Progenitor cell of endocrine pancreas (in vitro differentiated cells): ENCODE measurements at places on chromosomes 2 and 18.

DNA sequence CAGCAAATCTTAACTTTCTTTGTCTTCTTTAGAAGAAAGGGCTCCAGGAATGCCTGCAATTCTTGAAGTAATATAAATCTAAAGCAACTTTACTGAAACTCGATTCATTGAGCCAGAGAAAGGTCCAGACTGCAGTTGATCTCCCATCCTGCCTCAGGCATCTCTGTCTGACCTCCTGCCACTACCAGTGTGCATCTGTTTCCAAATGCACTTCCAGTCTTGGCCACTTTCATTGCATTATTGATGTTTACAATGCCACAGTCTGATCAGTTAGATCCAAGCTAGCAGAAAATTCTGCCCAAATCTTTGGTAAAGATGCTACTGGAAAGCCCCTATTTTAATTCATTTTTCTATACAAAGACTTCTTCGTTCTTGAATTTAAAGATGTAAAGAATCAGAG, 158.0 kb downstream of the RAPGEF4 start:
- no peak for DNase-seq

DNA sequence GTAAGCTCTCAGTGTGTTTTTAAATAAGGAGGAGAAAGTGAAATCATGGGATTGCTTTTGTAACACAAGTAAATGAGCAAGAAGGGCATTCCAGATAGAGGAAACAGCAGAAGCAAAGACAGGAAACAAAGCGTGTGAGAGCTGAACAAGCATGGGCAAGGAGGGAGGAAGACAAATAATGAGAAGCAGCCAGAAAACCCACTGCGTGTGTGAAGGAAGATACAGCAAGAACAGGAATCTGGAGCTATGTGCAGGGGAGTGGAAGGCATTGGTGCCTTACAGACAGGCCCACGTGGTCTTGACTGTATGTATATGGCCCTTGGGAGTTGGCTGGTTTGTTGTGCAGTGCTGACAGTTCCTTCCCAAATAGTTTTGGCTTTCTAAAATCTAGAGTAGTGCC, 88.6 kb downstream of the AAK1 start:
- no peak for DNase-seq

DNA sequence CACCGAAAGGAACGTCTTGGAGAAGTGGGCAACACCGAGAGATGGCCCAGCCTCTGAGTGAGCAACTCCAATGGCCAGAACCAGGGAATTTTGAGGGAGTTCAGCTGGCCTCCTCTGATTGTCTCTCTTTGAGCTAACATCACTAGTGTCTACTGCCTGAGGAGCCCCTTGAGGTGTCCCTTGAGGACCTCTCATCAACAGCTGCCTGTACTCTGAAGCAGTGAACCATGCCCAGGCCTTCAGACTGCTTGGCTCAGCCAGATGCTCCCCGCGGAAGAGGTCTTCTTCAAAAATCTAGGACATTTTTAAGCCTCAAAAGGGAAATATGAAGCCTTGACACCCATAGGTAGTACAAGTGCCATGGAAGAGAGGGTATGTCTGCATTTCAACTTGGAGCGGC, 430.4 kb downstream of the TXNL1 start:
- DNase-seq = no peak

DNA sequence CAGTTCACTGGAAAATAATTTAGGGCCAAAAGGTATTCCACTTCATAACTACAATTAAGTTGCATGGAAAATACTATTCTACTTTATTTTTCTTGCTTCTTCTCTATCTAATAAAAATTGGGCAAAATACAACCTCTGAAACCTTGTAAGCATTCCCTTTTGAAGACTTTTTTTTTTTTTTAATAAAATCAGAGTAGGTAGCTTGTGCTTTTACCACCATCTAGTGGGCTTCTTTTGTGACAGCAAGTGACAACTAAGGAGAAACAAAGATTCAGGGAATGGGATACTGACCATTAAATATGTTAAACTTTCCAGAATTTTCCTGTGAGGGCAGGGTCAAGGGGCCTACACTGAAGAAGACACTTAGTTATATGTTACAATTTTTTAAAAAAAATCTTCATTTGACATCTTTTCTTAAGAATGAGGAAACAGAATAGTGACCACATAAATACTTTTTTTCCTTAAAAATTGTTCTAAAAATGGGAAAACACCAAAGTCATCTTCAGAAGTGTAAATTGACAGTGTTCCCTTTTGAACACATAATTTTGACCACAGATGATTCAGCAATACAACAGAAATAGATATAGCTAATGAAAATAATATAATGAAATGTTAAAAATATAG, 1183.2 kb upstream of the ACVR2A start:
- no peak for DNase-seq

GRCh38 chr2:73000808-73001570, 70.5 kb downstream of the SFXN5 start:
- DNase-seq = no peak

DNA sequence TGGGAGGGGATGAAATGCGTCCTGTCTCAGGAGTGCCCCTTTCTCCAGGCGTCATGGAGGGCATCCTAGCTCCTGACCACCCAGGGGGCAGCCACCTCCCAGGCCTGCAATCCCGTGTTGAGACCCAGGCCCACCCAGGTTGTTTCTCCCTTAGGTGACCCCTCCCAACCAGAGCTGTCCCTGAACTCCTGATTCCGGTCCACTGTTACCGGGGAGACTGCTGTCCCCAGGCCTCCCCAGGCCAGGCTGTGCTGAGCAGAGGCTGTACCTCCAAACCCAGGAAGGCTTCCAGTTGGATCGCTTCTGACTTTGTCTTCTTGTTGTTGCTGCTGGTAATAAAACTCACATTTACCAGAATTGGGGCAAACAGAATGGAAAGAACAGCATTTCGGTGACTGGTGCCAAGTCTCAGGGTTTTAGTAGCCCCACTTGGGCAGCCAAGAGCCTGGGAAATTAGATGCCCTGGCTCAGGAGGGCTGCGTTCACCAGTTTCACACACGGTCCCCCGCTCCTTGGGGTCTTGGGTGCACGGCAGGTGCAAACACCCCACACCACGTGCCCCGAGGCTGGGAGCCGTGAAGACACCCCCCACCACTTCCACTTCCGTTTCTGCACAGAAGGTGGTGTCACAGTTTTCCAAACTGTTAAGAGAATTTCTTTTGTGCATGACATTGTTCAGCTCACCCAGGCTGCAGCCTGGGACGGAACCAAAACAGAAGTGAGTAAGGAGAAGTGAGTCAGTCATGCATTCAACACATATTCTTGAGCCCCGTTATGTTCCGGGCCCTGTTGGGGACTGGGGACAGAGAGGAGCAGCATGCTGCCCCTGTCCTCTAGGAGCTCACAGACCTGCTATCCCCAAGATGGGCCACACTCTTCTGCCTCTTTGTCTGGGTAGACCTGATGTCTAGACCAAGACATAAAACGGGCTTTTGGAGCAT, 29.4 kb downstream of the ITM2C start:
- DNase-seq = no peak

GRCh38 chr2:185466915-185467314, 271.7 kb upstream of the FSIP2 start:
- no peak for DNase-seq

- no peak for DNase-seq
These were observed 1.4 kb downstream of the LBH start for GRCh38 chr2:30232801-30233130.

GRCh38 chr2:42913280-42913878, 121.0 kb upstream of the HAAO start:
- no peak for DNase-seq

DNA sequence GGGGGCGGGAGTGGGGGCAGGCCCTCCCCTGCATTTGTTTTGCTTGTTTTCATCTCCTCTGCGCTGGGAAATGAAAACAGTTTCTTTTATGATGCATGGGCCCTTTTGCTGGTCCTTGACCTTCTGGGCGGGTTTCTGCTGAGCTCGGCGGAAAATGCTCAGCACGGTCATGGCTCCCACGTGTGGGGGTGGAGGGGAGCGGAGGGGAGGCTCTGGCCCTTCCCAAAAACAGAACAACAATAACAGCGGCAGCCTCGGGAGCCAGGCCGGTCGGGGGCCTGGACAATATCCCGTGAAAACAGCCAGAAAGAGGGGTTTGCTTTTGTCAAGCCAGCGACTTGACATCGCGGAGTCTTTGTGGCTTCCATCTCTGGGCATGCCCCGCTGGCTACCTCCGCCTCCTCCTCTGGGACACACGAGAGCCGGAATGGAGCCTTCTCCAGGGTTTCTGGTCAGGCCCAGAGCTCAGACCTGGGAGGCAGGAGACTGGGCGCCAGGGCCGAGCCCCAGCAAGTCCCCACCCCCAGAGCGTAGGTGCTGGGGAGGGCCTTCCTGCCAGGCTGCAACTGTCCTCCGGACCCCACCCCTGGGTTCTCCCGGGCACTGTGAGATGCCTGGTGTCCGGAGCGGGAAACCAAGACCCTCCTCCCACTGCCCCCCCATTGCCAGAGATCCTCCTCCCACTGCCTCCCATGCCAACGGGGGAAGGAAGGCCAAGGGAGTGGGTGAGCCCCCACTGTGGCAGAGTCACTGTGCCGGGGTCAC, 35.9 kb upstream of the SNED1 start:
- peak; percentile 8 for DNase-seq

- no peak for DNase-seq
These were observed 56.9 kb downstream of the SRBD1 start for GRCh38 chr2:45554073-45554741.

DNA sequence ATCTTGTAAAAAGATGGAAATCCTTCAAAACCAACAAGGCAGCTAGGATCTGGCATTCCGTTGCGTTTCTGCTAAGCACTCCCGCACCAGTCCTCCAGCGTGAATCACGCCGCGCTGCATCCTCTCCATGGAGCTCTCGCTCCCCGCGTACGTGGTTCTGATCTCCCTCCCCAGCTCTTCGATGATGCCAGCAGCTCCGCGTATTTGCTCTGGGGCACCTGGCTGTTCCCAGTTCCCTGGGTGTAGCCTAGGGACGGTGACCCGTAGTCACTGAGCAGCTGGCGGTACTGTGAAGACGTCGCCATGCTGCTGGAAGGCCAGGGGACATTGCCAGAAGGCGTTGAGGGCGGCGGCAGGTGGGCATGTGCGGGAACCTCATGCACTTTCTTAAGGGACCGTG, 407.5 kb downstream of the RNF144A start:
- no peak for DNase-seq

- DNase-seq = no peak
These were observed 24.9 kb upstream of the C1GALT1C1L start for GRCh38 chr2:43701111-43701510.

- no peak for DNase-seq
These were observed 45.5 kb downstream of the MGAT5 start for GRCh38 chr2:134299334-134299733.

DNA sequence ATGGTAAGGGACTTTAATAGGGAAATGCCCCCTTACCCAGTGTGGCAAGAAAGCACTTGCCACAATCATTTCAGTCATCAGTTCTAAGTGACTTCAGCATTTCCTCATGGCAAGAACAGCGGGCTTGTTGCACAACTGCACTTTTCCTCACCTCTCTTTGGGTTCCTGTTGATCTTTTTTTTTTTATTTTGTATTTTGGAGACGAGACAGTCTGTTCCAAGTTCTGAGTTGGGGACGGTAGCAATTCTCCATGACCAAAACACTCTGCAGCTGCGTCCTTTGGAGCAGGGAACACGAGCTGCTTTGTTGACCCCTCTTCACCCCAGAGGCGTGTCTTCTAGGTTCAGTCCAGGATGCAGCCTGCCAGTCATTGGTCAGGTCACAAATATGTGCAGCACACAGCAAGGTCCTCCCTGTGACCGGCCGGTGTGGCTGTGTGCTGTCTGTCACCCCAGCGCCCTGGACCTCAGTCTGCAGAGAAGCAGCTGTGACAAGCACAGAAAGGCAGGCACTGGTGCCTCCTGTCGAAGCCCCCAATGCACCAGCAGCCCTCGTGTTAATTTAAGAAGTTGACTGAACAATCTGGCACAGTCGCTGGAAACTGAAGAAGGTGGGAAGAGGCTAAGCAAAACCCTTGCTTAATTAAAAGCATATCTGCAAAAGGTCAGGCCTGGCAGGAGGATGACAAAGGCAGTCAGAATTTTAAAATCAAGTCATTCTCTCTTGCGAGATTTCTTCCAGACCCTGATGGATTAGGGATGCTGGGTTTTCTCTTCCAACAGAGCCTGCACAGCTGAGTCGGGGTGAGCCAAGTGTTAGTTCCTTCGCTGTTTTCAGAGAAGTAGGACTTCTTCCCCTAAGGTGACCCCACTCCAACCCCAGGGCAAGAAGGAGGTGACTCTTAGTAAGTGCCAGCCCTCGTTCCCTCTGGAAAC, 96.7 kb upstream of the COPS8 start:
- no peak for DNase-seq

DNA sequence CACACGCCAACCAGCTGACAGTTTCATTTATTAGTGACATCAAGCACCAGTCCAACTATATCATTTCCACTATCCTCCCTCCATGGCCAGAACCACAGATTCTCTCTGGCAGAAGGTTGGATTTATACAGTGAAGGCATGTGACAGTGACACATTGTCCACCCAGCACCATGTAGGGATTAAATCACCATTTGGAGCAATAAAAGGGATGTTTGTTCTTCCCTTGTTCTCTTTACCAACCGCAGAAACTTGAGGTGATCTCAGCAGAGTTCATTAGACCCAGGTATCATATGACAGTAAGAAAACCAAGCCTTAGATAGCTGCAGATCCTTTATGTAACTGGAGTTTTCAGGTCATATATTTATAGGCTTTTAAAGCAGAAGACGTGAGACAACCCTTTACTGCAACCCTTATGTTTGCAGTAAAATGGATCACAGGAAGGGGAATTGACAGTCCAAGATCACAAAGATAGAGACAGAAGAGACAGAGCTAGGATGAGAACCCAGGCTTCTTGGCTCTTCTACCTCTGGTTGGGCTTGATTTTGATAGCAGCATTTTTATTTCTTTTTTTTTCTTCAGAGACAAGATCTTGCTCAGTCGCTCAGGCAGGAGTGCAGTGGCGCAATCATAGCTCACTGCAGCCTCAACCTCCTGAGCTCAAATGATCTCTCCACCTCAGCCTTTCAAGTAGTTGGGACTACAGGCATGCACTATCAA, 80.1 kb downstream of the XDH start:
- no peak for DNase-seq

GRCh38 chr2:171158790-171159371, 1.8 kb downstream of the TLK1 start:
- no peak for DNase-seq

- DNase-seq = no peak
These were observed 437.3 kb upstream of the NRP2 start for GRCh38 chr2:205245001-205245400.

DNA sequence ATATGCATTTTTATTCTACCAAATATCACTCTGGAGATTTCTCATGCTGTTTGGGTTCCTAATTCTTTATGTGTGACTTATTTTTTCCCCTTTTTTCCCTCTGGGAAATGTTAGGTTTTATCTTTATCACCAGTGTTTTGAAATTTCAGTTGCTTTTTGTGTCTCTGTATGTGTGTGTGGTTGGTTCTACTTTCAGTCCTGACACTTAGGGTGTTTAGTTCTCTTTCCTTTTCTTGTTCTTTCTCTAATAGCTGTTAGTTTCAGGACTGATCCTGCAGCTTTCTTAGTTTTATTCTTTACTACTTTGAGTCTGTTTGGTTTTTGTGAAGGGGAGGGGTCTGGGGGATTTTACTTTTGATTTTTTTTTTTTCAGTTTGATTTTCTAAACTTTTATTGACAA, 23.1 kb downstream of the PPM1B start:
- DNase-seq = no peak

DNA sequence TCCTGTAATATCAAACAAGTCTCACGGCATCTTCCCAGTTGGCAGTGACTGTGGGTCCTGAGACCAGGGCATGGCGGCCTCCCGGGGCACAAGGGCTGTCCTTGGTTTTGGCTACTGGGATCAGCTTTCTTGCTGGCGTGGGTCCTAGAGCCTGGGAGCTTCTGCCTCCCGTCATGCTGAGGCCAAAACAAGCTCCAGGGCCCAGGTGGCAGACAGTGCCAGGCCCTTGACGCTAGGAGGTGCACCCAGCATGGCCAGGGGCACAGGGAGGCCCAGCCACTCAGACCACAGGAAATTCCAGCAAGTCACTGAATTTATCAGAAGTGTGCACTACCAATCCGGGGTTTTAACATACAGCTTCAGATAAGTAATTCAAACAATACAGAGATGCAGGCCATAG, 184.7 kb downstream of the EIPR1 start:
- no peak for DNase-seq
